M059J (cell line): ENCODE measurements at places on chromosomes 3 and 15.

- no peak for DNase-seq
These were observed 166.4 kb upstream of the ROPN1 start for GRCh38 chr3:124158168-124158881.

DNA sequence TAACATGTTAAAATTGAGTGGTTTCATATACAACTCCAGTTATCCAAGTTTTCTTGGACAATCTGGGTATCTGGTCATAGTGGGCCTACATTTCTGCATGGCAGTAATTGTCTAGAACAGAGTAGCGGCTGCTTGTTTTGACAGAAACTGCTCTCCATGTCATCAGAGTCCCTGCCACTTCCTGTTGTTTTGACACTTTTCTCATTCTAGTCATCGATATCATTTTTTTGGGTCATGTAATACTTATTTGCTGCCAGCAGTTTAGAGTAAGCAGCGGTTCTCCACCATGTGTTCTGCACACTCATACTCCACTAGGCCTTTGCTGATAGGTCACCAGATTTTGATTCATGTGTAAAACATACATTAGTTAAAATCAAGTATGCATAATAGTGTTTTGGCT is 81.5 kb downstream of the SLC25A26 start:
- no peak for DNase-seq

GRCh38 chr3:123762805-123763204 is 121.3 kb downstream of the MYLK start:
- no peak for DNase-seq

DNA sequence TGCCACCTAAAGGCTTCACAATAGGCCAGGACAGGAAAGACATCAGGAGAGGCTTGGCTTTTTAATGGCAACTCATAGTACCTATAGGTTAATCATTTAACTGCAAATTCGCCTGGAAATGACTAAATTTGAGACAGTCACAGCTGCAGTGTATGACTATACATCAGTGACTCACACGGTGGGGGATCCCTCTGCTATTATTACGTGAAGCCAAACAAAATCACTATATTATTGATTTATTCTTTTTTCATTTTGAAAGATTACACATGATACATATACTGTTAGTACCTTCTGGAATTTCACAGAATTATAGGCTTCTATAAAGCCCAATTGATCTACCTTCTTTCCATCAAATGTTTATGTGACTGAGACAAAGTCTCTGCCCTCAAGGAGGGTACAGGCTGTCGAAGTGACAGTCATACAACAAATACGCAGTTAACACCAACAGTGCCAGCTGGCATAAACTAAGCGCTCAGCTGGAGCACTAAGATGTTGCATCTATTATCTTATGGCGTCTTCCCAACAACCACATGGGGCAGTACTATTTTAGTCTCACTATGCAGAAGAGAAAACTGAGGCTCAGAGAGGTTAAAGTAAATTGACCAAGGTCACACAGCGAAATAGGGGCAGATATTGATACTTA is 82.0 kb upstream of the LMOD3 start:
- no peak for DNase-seq

DNA sequence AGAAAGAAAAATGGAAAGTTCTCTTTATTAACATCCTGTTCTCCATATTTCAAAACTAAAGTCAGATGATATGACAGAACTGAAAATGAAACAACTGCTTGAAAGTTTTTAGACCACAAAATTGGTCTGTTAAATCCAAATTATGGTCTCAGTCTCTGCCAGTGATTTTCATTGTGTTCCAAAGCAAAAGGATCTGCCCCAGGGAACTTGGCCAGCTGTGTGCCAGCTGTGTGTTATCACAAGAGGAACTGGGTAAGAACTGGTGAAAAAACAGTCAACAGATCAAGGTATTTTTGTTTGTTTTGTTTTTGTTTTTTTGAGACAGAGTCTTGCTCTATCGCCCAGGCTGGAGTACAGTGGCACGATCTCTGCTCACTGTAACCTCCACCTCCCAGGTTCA is 323.3 kb downstream of the CTNNB1 start:
- no peak for DNase-seq

DNA sequence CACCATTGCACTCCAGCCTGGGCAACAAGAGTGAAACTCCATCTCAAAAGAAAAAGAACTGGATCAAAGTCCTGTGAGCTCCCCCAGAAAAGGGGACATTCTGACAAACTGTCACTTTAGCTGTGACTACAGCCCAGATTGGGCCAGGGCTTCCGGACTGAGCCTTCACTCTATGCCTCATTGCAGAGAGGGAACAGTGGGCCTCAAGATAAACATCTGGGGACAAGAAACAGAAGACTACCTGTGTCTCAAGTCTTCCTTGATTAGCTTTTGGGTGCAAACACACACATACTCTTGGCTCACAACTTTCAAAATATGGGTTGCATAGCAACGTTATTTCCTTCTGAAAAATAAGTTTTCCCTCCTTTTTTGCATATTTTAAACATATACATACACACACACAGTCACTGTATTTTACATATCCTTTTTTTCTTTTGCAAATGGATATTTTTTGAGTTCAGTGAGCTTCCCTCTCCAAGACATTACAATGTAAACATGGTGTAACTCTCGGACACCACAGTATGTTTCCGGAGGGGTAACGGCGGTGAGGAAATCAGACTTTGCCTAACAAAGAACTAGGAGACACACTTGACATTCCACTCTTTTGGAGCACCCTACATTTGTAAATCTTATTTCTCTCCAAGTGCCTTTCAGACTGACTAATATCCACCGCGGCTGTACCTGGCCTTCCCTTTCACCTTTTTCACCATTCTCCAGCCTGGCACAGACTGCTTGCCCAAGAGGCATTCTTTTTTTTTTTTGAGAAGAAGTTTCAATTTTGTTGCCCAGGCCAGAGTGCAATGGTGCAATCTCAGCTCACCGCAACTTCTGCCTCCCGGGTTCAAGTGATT is 3.5 kb downstream of the TKT start:
- no peak for DNase-seq

DNA sequence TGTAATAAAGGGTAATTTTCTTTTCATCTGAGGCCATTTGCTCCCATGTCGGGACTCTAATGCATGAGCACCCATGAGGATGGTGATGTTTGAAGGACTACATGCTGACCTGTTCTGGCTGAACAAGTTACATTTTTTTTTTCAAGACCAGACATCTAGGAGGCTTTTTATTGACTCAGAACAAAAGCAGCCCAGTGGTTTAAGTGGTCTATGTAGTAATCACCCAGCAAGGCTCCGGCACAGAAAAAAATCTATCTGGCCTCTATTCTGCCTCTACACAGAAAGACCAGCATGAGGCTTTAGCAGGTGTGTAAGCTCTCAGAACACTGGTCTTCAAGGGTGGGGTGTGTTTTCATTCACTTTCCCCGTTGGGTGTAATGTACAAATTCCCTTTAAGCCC is 95.1 kb upstream of the ZBED2 start:
- peak; percentile 77 for DNase-seq

DNA sequence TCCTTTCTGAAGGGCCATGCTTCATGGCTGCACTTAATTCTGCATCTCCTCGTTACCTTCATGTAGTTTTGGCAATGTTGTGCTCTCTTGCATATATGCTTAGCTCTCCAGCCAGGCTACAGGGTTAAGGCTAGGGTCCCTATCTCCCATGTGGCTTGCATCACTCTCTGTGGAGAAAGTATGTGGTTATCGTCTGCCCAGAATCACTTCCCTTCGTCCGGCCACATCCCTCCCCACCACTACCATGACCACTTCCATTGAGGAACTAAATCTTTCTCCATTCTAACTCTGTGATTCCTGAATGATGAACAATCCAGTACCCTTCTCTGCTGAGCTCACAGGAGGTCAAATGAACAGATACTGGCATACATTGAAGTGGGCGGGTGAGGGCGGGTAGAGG is 34.0 kb downstream of the WWTR1 start:
- DNase-seq = peak; percentile 38

- DNase-seq = no peak
These were observed 16.7 kb upstream of the ISLR start for GRCh38 chr15:74156678-74157411.

DNA sequence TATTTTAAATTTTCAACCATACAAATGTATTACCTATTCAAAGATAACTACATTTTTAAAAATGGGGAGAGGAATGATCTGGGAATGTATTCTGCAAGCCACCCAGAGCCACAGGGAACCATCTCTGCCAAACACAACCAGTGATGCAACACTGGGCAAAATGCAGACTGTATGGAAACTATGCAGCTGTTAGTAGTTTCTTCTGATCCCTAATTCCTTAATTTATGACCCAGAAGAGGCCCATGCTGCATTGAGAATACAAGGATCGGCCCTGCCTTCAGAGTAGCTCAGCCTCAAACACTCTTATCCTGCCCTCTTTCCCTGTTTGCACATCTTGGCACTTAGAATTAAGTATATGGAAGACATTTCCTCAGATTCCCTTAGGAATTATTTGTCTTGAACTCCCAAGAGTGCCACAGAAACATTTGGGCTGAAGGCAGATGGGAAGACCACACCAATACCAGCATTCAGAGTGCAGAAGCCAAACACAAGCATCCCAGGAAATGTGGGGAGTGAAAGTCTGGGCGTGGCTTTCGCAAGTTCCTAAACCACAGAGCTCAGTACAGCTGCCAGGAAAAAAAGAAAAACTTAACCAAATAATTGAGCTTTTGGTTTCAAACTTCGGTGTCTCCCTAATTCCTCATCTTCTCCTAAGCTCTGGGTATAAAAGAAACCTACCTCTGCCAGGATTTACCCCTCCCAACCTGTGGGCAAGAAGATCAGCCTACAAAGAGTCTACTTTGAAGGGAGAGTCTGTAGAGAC is 5.3 kb downstream of the SNUPN start:
- peak; percentile 48 for DNase-seq
